ENCODE measurements at places on chromosomes 5 and 9.

- no peak for DNase-seq
Observed at GRCh38 chr9:72046630-72047456, 13.6 kb downstream of the C9orf57 start.

DNA sequence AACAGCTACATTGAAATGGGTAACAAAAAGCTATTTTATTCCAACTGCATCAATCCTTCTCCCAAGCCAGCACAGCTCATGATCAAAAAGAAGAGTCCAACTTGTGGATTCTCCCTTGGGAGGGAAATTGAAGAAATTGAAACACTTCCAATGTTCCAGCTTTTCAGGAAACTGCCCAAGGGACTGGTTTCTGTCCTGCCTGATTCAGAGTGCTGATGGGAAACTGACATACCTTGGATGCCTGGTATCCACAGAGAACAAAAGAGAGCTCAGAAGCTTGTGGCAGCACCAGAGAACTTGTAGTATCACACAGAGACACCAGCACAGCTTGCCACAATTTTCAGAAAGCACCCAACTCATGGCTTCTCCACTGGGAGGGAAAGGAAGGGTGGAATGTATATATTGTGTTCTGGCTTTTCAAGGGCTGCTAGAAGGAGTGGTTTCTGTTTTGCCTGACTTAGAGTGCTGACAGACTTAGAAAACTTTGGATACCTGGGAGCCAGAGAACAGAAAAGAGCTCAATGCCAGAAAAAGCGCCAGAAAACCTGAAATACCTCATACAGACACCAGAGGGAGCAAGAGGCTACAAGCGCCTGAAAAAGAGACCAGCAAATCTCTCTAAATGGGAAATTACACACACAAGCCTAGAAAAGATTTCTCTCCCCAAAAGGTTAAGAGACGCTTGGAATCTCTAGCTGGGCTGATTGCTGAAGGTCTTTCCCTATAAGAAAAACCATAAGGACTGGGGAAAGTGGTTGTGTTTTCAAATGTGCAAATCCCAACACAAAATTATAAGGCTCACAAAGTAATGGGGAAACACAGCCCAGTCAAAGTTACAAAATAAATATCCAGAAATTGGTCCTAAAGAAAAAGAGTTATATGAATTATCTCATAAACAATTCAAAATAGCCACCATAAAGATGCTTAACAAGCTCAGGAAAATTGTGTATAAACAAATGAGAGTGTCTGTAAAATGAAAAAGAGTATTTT is 178.8 kb downstream of the SPOCK1 start:
- DNase-seq = peak; percentile 42

DNA sequence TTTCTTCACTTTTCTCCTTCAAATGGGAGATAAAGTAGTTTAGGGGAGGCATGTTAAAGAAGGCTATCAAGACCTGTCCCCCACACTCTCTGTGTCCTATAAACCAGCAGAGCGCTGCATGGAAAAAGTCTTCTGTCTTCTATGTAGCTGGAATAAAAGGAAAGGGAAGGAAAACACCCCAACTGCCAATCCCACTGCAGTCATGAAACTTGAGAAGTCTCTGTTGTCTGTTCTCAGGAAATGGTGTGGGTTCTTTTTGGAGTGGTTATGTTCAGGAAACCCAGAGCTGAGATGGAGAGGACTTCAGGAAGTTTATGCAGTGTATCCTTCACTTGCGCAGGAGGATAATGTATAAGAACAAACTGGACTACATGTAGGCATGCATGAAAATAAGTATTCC is 274.3 kb downstream of the GAS1 start:
- DNase-seq = no peak

DNA sequence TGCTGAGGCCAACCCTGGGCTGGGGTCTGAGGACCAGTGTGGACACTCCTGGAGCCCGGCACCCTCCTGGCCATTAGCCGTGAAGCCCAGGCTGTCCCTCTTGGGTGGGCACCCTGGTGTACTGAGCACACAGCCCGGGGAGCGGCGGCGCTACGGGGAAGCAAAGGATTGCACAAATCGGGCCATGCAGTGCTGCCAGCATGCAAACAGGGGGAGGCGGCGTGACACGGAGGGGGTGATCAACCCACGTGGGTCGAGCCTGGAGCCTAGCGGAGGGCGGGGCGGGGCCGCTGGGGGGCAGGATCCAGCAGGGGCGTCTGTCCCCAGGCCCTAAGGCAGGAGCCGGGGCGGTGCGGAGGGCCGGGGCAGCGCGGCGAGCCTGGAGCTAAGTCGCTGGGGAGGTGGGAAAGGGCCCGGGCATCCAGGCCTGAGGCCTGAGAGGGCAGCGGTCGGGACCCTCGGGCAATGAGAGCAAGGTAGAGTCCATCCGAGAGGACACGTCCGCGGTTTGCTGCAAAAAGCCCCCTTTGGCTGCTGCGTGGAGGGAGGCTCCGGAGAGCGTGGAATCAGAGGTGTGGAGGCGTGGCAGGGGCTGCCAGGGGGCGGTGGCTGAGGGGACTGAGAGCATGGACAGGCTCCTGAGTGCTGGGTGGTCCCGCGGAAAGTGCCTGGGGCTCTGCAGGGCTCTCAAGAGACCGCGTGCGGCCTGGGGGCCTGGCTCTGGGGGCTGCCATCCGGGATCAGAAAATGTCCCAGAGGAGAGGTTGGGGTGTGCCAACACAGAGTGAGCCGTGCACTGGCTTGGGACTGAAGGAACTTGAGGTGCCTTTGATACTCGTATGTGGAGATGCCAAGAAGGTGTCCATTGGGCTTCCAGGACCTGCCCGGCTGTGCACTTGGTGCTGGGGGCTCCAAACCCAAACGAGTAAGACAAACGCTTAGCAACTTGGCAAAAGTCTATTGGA is 94.2 kb downstream of the BARX1 start:
- no peak for DNase-seq

DNA sequence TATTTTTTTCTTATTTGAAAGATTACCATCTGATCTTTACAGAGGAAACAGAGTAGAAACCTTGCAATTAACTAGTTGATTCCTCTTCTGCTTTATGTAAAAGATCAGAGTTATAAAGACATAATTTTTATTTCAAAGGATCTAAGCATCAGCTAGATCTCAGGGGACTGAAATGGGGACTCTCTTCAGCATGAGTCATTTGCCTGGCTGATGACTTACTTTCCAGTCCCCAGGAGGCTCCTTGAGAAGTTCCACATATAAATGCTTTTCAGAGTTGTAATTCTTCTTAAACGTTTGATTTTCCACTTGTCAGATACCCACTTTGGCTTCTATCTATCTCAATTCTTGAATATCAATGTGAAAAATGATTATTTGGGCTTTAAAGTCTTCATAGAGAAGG is 389.4 kb downstream of the RAB3C start:
- DNase-seq = no peak

- no peak for DNase-seq
Observed at GRCh38 chr5:109253262-109253661, 156.5 kb downstream of the PJA2 start.

GRCh38 chr5:148834689-148835088 is 8.3 kb downstream of the ADRB2 start:
- no peak for DNase-seq

DNA sequence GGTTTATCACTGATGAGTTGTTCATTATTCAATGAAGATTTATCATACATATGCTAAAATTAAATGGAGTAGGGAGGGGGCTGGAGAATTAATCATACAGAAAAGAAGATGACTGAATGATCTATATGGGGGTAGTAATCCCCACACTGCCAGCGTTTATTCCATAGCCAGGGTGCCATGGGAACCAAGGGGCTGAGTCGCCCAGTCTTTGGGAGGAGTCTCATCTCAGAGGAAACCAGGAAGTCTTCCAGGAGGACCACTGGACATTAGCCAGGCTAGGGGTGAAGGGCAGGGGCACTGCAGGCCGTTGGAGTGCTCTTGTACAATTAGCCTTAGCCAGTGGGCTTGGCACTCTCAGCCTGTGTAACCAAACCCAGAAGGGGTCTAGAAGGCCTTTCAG is 226.5 kb downstream of the ARL15 start:
- DNase-seq = no peak

GRCh38 chr9:95058795-95059386 is 258.6 kb downstream of the FANCC start:
- no peak for DNase-seq

GRCh38 chr5:1029282-1029944 is 20.8 kb downstream of the NKD2 start:
- peak; percentile 9 for DNase-seq

GRCh38 chr9:98801561-98801960 is 5.2 kb upstream of the ANKS6 start:
- DNase-seq = no peak

- no peak for DNase-seq
Observed at GRCh38 chr5:533243-533954, 9.2 kb upstream of the SLC9A3 start.

- DNase-seq = no peak
Observed at GRCh38 chr9:129290606-129291005, 112.5 kb upstream of the IER5L start.

- DNase-seq = no peak
Observed at GRCh38 chr9:128882677-128883603, 1.0 kb downstream of the LRRC8A start.

DNA sequence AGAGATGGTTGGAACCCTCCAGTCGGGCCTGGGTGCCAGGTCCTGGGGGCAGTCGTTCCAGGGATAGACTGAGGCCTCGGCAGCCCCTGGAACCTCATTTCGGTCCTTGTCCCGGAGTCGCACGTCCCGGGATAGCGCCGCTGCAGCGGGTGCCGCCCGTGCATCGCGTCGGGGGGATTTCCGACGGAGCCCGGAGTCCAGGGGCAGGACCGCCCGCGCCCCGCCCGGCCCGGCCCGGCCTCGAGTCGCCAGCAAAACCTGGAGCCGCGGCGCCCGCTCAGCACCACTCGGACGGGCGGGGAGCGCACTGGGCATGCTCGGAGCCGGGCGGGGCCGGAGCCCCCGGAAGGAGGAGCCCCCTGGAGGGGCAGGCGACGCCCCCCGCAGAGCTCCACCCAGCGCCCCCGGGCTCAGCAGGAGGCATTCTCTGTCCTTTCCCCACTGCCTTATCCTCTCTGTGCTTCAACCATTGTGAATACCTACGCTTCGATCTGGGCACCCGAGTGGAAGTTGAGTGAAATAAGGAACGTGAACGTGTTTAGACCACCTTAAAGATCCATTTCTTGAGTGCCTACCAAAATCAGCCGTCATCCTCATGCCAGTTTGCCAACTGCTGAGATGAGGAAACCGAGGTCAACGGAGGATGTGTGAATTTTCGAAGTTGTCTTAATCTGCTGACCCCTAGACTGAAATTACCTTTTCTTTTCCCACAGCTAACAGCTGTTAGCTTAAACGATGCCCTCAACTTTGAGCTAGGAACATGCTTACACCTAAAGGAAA is 1.7 kb upstream of the PTPN3 start:
- DNase-seq = no peak

GRCh38 chr5:33271606-33272005 is 169.2 kb upstream of the TARS1 start:
- DNase-seq = no peak

DNA sequence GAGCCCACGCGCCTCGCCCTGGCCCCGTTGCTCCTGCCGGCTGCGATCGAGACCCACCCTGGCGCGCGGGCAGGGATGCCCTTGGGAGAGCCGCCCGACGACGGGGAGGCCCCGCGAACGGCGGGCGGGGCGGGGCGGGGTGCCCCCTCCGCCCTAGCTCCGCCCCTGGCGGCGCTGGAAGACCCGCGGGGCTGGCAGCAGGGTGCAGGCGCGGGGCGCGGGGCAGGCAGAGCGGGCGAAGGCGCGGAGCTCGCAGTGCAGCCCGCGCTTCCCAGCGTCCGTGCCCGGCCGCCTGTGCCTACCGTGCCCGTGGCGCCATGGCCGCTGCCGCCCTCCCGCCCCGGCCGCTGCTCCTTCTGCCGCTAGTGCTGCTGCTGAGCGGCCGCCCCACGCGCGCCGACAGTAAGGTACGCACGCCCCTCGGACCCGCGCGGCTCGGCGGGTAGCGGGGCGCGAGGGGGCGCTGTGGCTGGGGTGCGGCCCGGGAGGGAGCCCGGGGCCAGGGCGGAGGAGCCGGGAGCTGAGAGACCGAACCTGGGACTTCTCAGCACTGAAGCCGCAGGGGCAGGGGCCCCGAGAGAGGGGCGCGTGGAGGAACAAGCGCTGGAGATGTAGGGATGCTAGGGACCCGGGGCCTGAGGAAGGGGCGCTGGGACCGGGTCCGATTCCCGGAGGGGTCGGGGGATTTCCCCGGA is at the start of gene OLFML2A:
TSS of gene OLFML2A (plus strand) at position 180 of the 695 bp plus-strand sequence. CDS start at position 318, 138 bp downstream.
- DNase-seq = peak; percentile 62

GRCh38 chr9:129111528-129112151 is 425 bp downstream of the PTPA start:
- peak; percentile 32 for DNase-seq

DNA sequence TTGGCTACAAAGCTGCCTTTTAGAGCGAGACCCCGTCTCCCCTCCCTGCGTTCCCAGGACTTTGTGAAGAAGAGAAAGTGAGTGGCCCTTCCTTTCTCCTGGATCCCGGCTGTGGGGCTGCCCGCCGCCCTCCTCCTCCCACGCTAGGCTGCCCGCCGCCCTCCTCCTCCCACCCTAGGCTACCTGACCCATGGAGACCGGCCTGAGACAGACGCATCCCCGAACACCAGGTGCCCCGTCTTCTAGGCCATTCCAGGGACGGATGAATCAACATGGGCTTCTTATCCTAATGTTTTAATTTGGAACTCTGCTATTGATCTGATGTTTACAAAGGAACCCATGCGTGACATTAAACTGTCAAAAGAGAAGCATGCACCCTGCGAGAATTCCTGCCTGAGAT is 117.3 kb upstream of the LPCAT1 start:
- no peak for DNase-seq

- no peak for DNase-seq
Observed at GRCh38 chr9:125142560-125143376, 560 bp downstream of the SCAI start.

- no peak for DNase-seq
Observed at GRCh38 chr5:88251048-88251711, 17.5 kb downstream of the TMEM161B start.

DNA sequence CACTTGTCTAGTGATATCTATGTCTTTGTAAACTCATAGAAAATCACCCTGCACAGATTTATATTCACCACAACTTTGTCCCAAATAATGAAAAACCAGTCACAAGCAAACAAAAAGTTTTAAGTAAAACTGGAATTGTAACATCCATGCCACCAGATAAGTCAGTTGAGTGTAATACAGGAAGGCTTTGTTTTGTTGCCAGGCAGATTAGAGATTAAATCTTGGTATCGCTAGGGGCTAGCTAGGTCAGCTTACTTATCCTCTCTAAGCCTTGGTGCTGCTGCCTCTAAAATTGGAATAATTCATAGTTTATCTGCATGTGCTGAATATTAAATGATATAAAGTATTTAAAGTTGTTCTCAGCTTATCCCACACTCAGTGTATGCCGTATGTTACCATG is 1062.5 kb downstream of the CDH9 start:
- DNase-seq = no peak

DNA sequence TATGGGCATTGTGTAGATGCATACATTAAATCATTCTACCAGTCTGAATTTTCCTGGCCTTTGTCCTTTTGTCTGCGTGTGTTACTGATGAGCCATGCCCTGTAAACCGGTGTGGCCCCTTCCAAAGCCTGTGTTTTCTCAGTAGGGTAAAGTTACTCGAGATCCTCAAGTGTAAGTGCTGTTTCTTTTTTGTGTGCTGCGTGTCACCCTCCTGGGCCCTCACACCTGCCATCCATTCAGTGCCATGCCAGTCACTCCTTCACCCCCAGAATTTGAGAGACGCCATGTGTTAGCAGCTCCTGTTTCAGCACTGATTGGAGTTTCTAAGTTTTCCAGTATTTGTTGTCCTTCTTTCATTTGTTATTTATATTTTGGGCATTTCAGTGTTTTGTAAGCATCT is 288.2 kb downstream of the FANCC start:
- no peak for DNase-seq

GRCh38 chr5:79030663-79031484 is 38.6 kb downstream of the DMGDH start:
- DNase-seq = no peak

- no peak for DNase-seq
Observed at GRCh38 chr5:43773478-43773844, 170.5 kb downstream of the NNT start.
